ENCODE measurements at places on chromosomes 4 and X. TPM values are rescaled to one million over a fixed set of nuclear protein-coding genes. Genes with fewer than 3 reads are reported as not detected.

The ZMAT1 gene
- not detected for total RNA-seq

The RHOXF2B gene
- total RNA-seq, result not detected

The RIPPLY1 gene
- not detected for total RNA-seq

The ARX gene
- total RNA-seq, result not detected

The TNIP2 gene
- total RNA-seq, result 51.8 TPM

The FAM47E gene
- not detected for total RNA-seq

The SSX4B gene
- total RNA-seq, result not detected

The MMRN1 gene
- total RNA-seq, result 0.58 TPM

The PHOX2B gene
- total RNA-seq, result not detected

The ANXA3 gene
- 25.8 TPM for total RNA-seq

The RTL3 gene
- total RNA-seq, result 0.12 TPM

The TTC29 gene
- total RNA-seq, result not detected

The NUDT10 gene
- total RNA-seq, result 3.0 TPM

The NR3C2 gene
- total RNA-seq, result 0.09 TPM

The SCARB2 gene
- total RNA-seq, result 116 TPM

The MAGEB6 gene
- total RNA-seq, result not detected

The RAB39B gene
- total RNA-seq, result 0.35 TPM

The PRR32 gene
- not detected for total RNA-seq

The PNMA6A gene
- total RNA-seq, result 2.0 TPM

The GSX2 gene
- total RNA-seq, result not detected

The GATA1 gene
- not detected for total RNA-seq

The SPANXB1 gene
- total RNA-seq, result not detected

The ARMCX2 gene
- total RNA-seq, result 76.3 TPM

The ZNF630 gene
- 0.26 TPM for total RNA-seq

The UGT2B10 gene
- total RNA-seq, result not detected

The GSPT2 gene
- 5.1 TPM for total RNA-seq

The F9 gene
- not detected for total RNA-seq

The GAB3 gene
- total RNA-seq, result 4.6 TPM

The HAND2 gene
- 24.9 TPM for total RNA-seq

The BLOC1S4 gene
- total RNA-seq, result 28.0 TPM
